ENCODE measurements at places on chromosomes 5 and 9.

- DNase-seq = no peak
These were observed 173.2 kb upstream of the ELL2 start for GRCh38 chr5:96134886-96135285.

GRCh38 chr5:77285251-77285841 is 74.9 kb downstream of the PDE8B start:
- DNase-seq = no peak

DNA sequence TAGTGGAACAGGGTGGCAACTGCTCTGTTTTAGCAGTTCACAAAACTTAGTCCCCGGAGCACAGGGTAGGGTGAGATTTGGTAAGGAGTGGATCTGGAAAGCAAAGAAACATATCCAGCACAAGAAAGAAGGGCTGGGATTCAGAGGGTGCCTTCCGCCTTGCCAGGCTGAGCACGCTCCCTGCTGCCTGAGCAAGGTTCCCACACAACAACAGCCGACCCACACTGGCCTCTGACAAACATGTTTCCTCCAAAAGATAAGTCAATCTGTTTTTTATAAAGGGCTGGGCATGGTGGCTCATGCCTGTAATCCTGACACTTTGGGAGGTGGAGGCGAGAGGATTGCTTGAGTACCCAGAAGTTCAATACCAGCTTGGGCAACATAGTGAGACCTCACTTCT is 45.8 kb downstream of the RAB3C start:
- DNase-seq = no peak

DNA sequence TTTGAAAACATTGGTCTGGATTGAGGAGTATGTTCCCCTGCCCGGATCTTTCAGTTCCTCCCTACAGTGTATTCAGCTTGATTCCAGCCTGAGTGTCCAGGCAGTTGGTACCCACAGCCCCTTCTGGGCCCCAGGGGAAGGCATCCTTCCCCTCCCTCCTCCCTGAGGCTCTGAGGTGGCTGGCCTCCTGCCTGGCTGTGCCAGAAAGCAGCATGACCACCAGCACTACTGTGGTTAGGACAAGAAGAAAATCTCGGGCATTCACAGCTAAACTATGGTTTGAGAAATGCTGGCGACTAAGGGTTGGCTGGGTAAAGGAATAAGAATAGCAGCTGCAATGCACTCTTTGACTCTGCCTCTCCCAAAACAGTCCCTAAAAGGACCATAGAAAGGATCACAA is 84.6 kb upstream of the LIFR start:
- DNase-seq = no peak
